ENCODE measurements at places on chromosomes 2 and 18. TPM values are rescaled to one million over a fixed set of nuclear protein-coding genes. Genes with fewer than 3 reads are reported as not detected.

DNA sequence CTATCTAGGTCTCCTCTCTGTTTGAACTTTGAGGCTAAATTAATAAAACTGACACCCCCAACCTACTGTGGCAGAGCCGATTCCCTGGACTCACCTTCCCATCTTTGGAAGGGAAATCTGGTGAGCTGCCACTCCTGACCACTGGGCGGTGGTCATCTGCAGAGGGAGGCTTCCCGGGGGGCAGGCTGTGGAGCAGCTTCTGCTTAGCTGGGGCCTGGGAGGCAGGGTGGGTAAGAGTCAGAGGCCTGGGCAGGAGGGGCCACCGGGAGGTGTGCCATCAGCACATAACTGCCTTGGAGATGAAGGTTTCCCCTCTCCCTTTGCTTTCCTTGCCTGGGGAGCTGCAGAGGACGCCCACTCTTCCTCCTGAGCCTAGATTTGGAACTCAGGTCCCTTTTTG lies 2.3 kb upstream of the NPPC start:
- no peak overlapping the region for H3K4me3 ChIP-seq
- H3K27me3 ChIP-seq, result peaks cover 53% of the 10 kb centered on the region
- no peak for DNase-seq
- H3K4me1 ChIP-seq, result no peaks in the 10 kb centered on the region
- H3K36me3 ChIP-seq, result no peaks in the 10 kb centered on the region

- no peak overlapping the region for H3K4me3 ChIP-seq
- no peaks in the 10 kb centered on the region for H3K4me1 ChIP-seq
- H3K27me3 ChIP-seq, result peaks cover 4% of the 10 kb centered on the region
- H3K36me3 ChIP-seq, result no peaks in the 10 kb centered on the region
- no peak for DNase-seq
These were observed 28.9 kb downstream of the SPIRE1 start for GRCh38 chr18:12628706-12629702.

DNA sequence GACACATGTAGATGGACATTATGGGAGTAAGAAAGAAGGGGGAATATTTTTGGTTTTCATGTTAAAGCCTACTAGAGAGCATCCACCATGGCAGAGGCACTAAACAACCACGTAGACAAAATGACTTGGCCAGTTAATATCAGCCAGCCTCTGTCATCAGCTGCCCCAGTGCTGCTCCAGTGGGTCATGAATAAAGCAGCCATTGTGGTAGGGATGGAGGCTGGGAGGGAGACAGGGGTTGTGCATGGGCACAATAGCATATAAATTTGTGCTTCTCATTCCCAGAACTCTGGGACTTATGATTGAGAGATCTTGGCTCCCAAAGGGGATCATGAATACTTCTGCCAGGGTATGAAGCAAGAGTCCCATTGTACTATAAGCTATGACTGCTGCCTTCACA lies 31.1 kb upstream of the CXCR4 start:
- H3K4me1 ChIP-seq, result peaks cover 12% of the 10 kb centered on the region
- peaks cover 4% of the 10 kb centered on the region for H3K36me3 ChIP-seq
- H3K27me3 ChIP-seq, result peaks cover 57% of the 10 kb centered on the region
- H3K4me3 ChIP-seq, result no peak overlapping the region
- H3K27ac ChIP-seq, result no peak overlapping the region

DNA sequence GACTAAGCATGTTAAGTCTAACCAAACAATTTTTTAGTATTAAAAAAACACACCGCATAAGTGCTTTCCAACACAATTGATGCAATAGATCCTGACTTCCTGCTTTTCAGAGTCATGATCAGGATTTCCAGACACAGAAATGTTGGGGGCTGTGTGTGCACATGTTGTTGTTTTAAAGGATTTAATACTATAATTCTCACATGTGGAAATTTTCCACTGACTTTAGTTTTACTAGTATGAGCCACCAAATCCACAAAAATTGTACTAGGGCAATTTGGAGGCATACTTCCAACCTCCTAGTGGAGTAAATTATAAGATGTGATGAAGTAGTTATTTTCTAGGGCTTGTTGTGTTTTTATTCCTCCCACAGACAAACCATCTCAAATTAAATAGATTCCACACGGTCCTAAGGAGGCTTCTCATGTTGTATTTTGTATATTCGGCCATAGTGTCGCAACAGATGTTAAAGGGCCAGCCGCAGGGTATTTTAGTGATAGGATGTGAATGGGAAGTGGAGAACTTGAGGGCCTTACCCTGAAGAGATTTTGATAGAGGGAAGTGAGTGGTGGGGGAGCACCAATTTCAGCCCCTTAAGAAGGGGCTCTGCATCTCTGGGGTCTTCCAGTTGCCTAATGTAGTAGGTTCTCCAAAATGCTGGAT lies 108.9 kb upstream of the KLF7 start:
- no peak overlapping the region for H3K27ac ChIP-seq
- H3K4me1 ChIP-seq, result peaks cover 9% of the 10 kb centered on the region
- H3K4me3 ChIP-seq, result no peak overlapping the region
- H3K36me3 ChIP-seq, result peaks cover 3% of the 10 kb centered on the region
- no peaks in the 10 kb centered on the region for H3K27me3 ChIP-seq

DNA sequence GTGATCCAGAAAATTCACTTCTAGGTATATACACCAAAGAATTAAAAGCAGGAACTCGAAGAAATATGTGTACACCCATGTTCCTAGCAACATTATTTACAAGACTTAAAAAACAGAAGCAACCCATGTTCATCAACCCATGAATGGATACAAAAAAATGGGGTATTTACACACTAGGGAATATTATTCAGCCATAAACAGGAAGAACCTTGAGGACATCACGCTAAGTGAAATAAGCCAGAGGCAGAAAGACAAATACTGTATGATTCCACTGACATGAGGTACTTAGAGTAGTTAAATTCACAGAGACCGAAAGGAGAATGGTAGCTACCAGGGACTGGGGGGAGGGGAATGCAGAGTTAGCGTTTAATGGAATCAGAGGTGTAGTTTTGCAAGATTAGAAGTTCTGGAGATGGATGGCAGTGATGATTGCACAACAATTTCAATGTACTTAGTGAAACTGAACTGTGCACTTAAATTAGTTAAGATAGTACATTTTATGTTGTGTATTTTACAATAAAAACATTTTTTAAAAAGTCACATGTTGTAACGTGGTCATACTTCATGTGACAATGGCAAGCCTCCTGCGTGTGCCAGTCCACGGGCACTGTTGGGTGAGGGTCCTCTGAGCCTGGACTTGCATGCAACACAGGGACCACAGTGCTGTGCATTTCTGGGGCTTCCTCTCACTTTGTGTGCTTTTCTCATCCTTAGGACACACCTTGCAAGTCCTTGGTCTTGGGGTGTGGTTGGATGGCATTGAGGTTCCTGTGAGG lies 206.1 kb upstream of the HDAC4 start:
- no peak overlapping the region for H3K27ac ChIP-seq
- H3K4me1 ChIP-seq, result peaks cover 16% of the 10 kb centered on the region
- DNase-seq, result no peak

GRCh38 chr2:120902592-120902991 lies 166.9 kb downstream of the GLI2 start:
- no peaks in the 10 kb centered on the region for H3K4me1 ChIP-seq
- peaks cover 5% of the 10 kb centered on the region for H3K27me3 ChIP-seq
- no peak overlapping the region for H3K27ac ChIP-seq
- no peaks in the 10 kb centered on the region for H3K36me3 ChIP-seq
- no peak overlapping the region for H3K4me3 ChIP-seq

- no peak overlapping the region for H3K27ac ChIP-seq
- H3K4me3 ChIP-seq, result no peak overlapping the region
- H3K4me1 ChIP-seq, result no peaks in the 10 kb centered on the region
- H3K27me3 ChIP-seq, result peaks cover 24% of the 10 kb centered on the region
- no peaks in the 10 kb centered on the region for H3K36me3 ChIP-seq
These were observed 173.7 kb downstream of the CELF4 start for GRCh38 chr18:37391698-37392548.

- H3K27me3 ChIP-seq, result peaks cover 3% of the 10 kb centered on the region
- no peak overlapping the region for H3K4me3 ChIP-seq
- no peaks in the 10 kb centered on the region for H3K4me1 ChIP-seq
- H3K27ac ChIP-seq, result no peak overlapping the region
- no peaks in the 10 kb centered on the region for H3K36me3 ChIP-seq
These were observed 22.0 kb downstream of the SLC14A1 start for GRCh38 chr18:45745817-45746461.

DNA sequence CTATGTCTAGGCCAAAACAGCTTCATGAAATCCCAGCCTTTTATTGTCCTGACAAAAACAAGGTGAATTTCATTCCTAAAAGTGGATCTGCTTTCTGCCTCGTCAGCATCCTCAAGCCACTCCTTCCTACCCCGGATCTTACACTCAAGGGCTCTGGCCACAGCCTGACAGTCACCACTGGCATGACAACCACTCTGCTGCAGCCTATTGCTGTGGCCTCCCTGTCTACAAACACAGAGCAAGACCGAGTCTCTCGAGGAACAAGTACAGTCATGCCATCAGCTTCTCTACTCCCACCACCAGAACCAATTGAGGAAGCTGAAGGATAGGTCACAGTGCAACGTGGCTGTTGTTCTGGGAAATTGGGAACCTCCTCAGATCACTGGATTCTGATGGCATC lies 106.1 kb downstream of the ICA1L start:
- no peak overlapping the region for H3K27ac ChIP-seq
- H3K27me3 ChIP-seq, result no peaks in the 10 kb centered on the region

DNA sequence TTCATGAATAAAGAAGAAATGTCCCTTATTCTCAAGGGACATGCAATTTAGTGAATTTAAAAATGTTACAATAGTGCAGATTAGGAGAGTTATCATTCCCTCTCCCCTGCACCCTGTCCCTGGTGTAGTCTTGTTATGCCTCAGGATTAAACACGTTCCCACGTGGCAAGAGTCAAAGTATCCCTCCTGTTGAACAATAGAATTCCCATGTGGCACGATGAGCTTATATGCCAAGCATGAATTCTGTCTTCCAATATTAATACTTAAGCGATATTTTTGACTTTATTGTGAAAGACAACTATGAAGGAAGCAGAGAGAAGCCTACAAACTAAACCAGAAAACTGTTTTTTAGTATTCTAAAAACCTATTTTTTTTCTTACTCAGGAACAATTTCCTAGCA lies 36.7 kb upstream of the SPAG16 start:
- no peak overlapping the region for H3K27ac ChIP-seq
- no peak for DNase-seq
- H3K4me1 ChIP-seq, result peaks cover 6% of the 10 kb centered on the region
- no peak overlapping the region for H3K4me3 ChIP-seq
- no peaks in the 10 kb centered on the region for H3K36me3 ChIP-seq
- H3K27me3 ChIP-seq, result peaks cover 4% of the 10 kb centered on the region

- no peaks in the 10 kb centered on the region for H3K4me1 ChIP-seq
- no peaks in the 10 kb centered on the region for H3K27me3 ChIP-seq
- H3K4me3 ChIP-seq, result no peak overlapping the region
- no peak for DNase-seq
These were observed 17.8 kb upstream of the FAM98A start for GRCh38 chr2:33616873-33617272.

GRCh38 chr2:74199275-74199701 lies 873 bp downstream of the MTHFD2 start:
- H3K4me1 ChIP-seq, result peaks cover 66% of the 10 kb centered on the region
- no peak for DNase-seq
- H3K4me3 ChIP-seq, result peak overlapping the region; percentile 98
- peak overlapping the region; percentile 97 for H3K27ac ChIP-seq
- H3K36me3 ChIP-seq, result peaks cover 36% of the 10 kb centered on the region
- no peaks in the 10 kb centered on the region for H3K27me3 ChIP-seq

- peak; percentile 79 for DNase-seq
- H3K36me3 ChIP-seq, result peaks cover 9% of the 10 kb centered on the region
- H3K4me3 ChIP-seq, result peak overlapping the region; percentile 79
- peak overlapping the region; percentile 93 for H3K27ac ChIP-seq
- H3K4me1 ChIP-seq, result peaks cover 72% of the 10 kb centered on the region
These were observed 14.6 kb upstream of the NT5DC4 start for GRCh38 chr2:112706170-112706664.

GRCh38 chr2:205369813-205370212 lies 312.5 kb upstream of the NRP2 start:
- H3K27me3 ChIP-seq, result peaks cover 3% of the 10 kb centered on the region
- no peak for DNase-seq
- no peak overlapping the region for H3K27ac ChIP-seq
- H3K4me1 ChIP-seq, result no peaks in the 10 kb centered on the region

Gene XRCC5
- total RNA-seq, result 484 TPM

Gene UPP2
- not detected for total RNA-seq

Gene CFAP221
- not detected for total RNA-seq

Gene NDC80
- 42.6 TPM for total RNA-seq

Gene CD207
- total RNA-seq, result not detected

Gene SF3B1
- 247 TPM for total RNA-seq

Gene ADCYAP1
- total RNA-seq, result not detected

Gene COLEC12
- not detected for total RNA-seq

Gene CAPG
- 35.5 TPM for total RNA-seq
